ENCODE measurements at places on chromosomes 3 and 15.

- no peak for DNase-seq
Measured at GRCh38 chr3:15929944-15930571, 132.3 kb upstream of the ANKRD28 start.

GRCh38 chr3:114745322-114746240 is 401.5 kb downstream of the ZBTB20 start:
- DNase-seq = no peak

- DNase-seq = no peak
Measured at GRCh38 chr3:173586166-173586565, 188.6 kb downstream of the NLGN1 start.

GRCh38 chr3:171632766-171633165 is 172.6 kb upstream of the TNIK start:
- DNase-seq = no peak

DNA sequence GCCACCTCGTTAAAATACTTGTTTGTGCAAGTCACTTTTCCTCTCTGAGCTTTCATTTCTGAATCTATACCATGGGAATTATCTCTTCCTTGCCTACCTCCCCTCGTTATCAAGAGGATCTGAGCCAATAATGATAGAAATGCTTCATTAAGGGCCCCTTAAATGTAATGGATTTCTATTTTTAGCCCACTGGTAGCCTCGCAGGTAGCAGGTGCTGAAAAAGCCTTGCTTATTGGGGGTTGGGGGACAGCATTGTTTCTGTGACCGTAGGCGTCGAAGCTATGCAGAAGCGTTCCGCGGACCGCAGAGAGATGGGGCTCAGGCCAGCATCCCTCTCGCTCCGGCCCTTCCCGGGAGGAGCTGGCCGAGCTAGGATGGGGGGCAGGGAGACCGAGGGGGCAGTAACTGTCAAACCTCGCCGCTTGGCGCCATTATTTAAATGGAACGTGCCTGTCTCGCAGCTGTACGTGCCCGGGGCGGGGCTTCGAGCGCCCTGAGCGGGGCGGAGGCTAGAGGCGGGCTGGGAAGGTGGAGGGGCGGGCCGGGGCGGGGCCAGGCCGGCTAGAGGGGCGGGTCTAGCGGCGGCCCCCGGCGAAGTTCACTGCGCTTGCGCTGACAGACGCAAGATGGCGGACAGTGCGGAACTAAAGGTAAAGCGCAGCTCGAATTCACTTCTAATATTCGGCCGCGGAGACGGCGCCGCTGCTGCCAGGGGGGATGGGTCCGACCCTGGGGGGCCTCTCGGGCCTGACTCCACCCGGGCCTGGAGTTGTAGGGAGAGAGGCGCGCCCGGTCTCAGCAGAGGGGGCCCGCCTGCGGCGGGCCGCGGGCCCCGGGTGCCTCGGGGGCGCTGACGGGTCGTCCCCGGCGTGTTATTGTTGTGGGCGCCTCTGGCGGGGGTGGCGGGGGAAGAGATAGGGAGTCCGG is at the start of gene PIAS1:
TSS of gene PIAS1 (plus strand) at position 615 of the 927 bp plus-strand sequence. CDS start at position 627, 12 bp downstream.
- peak; percentile 91 for DNase-seq

DNA sequence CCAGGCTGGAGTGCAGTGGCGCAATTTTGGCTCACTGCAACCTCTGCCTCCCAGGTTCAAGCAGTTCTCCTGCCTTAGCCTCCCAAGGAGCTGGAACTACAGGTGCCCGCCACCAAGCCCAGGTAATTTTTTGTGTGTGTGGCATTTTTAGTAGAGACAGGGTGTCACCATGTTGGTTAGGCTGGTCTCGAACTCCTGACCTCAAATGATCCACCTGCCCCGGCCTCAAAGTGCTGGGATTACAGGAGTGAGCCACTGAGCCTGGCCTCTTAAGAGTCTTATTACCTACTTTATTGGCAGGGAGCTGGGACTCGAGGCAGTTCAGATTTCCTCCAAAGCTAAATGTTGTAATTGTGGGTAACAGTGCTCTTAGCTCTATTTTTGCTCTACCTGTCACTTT is 16.4 kb downstream of the PXYLP1 start:
- no peak for DNase-seq

DNA sequence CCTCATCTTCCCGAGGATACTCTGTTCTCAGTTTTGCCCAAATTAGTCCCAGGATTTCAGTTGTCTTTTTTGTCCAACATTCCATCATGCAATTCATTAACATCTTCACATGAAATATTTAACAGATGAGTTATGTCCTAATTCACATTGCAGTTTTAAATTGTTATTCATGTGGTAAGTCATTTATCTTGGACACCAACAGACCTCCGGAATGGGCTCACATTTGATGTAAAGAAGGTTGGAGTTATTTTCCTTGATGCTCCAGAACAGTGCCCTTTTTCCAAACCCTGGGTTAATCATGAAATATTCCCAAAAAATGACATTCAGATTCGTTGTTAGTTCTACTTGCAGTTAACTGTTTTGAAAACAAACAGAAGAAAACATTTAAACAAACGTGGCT is 32.8 kb upstream of the LRTM1 start:
- DNase-seq = no peak

GRCh38 chr3:12027184-12027846 is 23.1 kb downstream of the SYN2 start:
- DNase-seq = no peak

GRCh38 chr15:63895194-63895593 is 61.4 kb upstream of the HERC1 start:
- no peak for DNase-seq

DNA sequence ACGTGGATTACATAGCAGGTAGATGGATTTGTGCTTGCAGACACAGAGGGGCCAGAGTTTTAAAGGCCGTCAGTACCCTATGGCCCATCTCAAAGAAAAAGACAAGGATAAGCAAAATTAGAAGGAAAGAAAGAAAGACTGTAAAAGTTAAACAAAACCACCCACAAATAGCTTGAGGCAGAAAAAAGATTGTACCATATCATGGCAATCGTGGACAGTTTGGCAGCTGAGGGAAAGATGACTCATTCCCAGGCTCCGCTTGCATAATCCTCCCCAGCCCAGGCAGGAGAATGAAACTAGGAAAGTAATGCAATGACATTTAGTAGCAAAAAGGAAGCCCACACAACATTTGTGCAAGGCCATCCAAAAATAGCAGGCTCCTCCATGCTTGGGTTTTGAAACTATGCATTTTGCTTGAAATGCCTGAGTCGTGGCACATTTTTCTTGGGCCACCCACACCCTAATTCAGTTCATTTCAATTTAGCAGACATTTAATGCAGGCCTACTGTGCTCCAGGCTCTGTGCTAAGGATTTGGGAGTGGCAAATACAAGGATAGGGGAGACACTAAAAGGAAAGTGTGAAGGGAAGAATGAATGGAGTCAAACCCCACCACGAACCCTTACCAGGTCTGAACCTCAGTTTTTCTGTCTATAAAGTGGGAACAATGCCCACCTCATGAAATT is 40.9 kb upstream of the SMAD3 start:
- peak; percentile 41 for DNase-seq

GRCh38 chr15:90691982-90692773 is 25.0 kb upstream of the BLM start:
- no peak for DNase-seq

GRCh38 chr15:79903144-79903543 is 6.3 kb upstream of the MTHFS start:
- DNase-seq = no peak

DNA sequence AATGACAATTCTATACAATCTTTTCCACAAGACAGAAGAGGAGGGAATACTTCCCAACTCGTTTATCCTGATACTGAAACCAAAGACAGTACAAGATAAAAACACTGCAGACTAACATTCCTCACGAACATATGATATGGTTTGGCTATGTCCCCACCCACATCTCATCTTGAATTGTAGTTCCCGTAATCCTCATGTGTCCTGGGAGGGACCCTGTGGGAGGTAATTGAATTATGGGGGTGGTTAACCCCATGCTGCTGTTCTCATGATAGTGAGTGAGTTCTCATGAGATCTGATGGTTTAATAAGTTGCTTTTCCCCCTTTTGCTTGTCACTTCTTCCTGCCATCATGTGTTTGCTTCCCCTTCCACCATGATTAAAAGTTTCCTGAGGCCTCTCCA is 83.9 kb upstream of the PROK2 start:
- no peak for DNase-seq

DNA sequence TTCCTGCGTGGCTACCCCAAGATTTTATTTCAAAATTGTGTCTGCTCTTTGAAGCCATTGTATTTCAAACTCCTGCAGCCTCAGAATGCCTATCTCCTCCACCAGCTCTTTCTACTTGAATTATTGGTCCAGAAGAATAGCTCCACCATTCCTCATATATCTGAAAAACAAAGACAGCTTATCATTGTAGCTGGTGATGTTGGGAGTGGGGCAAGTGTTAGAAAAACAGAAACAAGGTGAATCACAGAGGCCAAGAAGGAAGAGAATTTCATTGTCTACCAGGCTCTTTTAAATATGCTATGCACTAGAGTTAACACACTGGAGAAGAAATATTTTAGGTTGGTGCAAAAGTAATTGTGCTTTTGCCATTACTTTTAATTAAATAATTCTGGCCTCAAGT is 307.9 kb upstream of the ROPN1 start:
- DNase-seq = no peak

DNA sequence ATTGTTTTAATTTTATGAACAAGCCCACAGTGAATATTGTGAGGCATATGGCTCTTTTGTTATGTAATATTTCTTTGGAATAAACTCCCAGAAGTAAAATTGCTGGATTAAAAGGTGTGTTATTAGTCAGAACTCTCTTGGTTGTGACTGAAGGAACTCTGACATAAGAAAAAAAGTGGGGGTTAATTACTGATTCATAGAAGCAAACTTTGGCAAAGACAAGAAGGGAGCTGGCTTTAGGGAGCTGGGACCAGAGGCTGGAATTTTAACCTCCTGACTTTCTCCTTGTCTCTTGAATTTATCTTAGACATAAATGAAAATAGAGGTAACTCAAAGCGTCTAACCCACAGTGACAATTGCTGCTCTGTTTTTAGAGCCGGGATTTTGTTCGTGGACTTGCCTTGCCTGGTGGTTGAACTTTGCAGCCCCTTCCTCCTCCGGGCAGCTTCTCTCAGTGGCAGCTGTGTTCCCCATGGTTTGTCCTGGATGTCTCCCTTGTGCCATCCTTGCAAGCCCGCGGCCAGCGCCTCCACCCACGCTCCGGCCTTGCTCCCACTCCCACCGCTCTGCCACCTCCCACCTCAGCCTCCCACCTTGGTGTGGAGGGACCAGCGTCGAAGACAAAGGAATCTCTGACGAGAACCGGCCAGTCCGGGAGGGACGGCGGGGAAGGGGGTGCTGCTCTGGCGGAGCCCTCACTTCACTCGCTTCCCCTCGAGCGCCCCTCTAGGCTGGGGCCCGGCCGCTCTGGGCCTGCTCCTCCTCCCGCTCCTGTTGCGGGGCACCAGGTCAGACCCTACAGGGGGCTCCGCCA is 28.0 kb downstream of the ARHGAP31 start:
- no peak for DNase-seq

DNA sequence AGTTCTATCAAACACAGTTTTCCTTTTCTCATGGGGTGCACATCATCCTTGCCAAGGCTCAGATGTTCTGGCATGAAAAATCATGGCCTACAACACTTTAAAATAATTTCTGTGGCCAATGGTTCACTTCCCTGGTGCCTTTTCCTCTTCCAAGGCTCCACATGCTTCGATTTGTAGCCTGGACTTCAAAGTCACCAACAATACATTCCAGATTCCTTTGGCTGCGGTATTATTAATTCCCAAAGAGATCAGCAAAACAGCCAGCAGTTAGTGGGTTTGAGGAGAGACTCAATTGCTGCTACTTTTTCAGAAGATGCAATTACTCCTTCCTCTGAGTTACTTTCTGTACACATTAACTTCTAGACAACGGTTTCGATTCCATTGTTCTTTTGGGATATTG is 80.3 kb upstream of the CCDC80 start:
- DNase-seq = no peak

DNA sequence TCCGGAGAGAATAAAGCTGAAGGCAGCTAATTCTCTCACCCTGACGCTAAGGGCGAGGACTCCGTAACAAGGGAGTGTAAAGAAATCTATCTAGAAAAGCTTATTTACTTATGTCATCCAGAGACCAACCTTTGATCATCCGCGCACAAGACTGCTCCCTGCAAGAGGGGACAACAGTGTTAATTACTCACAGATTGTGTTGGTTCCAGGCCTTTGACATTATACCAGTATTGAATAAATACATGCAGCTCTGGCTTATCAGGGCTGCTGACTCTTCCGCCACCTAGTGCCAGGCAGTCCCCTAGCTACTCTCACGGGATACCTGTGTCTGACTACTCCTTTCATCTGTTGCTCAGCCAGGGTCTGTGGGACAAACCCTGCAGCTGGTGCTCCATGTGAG is 211.7 kb downstream of the DTWD1 start:
- no peak for DNase-seq

DNA sequence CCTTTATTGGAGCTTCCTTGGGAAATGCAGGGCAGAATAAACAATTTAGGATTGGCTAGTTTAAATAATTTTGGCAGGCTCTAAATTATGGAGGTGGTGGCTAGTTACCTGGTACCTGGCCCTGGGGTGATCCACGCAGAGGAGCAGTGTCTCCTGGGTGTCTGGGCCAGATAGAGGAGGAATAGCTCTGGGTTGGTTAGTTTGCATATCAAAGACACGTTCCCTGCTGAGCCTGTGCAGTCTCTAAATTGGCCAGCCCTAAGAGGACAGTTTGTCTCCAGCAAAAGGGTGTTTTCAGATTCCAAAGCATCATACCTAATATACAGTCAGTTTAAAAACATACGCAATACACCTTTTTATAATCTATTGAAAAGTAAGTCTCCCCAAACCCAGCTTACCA is 333.3 kb upstream of the TPM1 start:
- DNase-seq = no peak

DNA sequence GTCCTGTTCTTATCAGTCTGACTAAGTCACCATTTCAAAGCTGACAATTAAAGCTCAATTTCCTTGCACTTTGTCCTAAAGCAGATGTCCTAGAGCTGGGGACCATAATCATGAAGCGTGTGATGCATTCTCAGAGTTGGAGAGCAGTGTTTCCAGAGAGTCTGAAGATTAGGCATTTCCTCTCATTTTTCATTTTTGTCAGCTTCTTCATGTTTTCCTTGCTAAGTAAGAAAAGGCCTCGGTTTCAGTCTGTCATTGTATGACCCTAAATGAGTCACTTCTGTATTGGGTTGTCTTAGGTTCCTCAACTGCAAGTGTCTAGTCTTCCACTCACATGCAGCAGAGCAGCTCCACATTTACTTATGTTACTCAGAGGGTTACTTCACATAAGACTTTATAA is 257.2 kb upstream of the TPRG1 start:
- DNase-seq = no peak

Data from stimulated activated CD8-positive, alpha-beta memory T cell treated with anti-CD3 and anti-CD28 coated beads, Interleukin-15, amount 100 ng/mL, for 48 hours (primary cell).